ENCODE measurements at places on chromosomes 13 and 19.
A peak's percentile ranks its signal among the peaks of the same experiment; 100 is the strongest.

DNA sequence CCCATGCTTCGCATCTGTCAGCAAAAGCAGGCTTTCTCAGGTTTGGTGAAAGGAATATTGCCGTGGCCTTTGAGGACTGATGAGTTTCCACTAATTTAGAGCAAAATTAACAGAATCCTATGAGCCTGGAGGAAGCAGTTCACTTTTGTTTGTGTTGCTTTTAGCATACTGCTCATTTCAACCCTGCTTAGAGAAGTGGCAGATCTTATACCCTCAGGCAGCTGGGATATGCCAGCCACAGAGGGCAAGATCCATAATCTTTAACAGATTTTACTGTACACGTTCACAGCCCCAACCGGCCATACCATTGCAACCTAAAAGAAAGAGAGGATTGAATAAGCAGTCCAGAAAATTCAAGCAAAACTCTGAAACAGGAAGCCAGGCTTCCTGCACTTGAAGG, 60.5 kb downstream of the COL4A2 start:
- DNase-seq: no peak

DNA sequence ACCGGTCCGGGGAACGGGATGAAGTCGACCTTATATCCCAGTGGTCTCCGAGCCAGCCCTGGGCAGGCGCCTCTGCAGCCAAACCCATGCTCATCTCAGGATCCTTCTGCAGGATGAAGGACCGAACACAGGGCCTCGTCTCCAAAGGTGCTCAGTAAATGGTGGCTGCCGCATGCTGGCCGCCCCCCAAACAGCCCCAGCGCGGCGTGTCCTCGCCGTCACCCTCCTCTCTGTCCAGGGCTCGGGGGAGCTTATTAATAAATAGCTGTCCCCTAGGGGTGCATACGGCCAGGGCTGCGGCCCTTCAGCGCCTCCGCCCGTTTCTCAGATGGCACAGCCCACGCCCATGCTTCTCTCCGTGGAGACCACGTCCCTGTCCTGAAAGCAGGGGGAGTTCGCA, 32.6 kb upstream of the SPACA7 start:
- no peak for DNase-seq

DNA sequence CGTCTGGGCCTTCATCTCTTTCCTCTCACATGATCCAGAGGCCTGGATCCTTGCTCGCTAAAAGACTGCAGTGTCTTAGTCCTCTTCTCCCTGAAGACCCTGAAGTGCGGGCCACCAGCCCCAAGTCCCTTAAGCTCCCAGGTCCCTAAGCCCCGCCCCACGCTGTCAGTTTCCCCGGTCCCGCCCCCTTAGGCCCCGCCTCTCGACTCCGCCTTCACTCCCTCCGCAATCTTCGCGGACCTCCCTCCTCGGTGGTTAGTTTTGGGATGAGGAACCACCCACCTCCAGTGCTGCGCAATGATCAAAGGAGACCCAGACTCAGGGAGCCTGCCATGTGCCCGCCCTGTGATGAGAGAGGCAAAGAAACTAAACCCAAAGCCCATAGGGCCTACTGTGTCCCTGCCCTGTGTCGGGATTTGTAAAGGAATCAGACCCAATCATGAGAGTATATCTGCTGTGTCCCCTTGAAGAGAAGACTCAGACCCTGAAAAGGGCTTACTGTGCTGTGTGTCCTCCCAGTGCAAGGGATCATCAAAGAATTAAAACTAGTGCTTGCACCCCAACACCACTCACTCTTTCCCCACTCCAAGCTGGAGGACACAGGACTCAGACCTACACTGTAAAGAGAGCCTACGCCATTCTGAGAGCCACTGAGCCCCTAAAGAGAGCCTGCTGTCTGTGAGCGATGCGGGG, 3.0 kb upstream of the COX6B1 start:
- peak; percentile 53 for DNase-seq

DNA sequence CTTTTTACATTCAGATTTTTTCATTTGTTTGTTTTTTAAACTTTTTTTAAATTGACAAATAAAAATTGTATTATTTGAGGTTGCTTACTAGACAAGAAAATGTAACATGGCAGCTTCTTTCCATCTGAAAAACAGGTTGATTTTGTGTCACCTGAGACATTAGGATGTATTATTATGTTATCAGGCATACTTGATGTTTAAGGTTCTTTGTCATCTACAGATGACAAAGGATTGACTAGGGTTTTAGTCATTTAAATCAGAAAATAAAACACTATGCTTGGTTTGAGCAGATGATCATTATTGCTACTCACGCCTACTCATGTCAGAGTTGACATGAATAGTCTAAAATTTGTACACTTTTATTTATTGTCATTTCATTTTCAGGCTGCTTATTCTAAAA, 1494.5 kb downstream of the SLITRK5 start:
- DNase-seq: no peak

- no peak for DNase-seq
Observed at GRCh38 chr13:28805193-28805819, 14.8 kb upstream of the MTUS2 start.

- no peak for DNase-seq
Observed at GRCh38 chr13:97337985-97338499, 95.9 kb upstream of the RAP2A start.

- no peak for DNase-seq
Observed at GRCh38 chr19:18344582-18344950, 4.2 kb downstream of the PGPEP1 start.

DNA sequence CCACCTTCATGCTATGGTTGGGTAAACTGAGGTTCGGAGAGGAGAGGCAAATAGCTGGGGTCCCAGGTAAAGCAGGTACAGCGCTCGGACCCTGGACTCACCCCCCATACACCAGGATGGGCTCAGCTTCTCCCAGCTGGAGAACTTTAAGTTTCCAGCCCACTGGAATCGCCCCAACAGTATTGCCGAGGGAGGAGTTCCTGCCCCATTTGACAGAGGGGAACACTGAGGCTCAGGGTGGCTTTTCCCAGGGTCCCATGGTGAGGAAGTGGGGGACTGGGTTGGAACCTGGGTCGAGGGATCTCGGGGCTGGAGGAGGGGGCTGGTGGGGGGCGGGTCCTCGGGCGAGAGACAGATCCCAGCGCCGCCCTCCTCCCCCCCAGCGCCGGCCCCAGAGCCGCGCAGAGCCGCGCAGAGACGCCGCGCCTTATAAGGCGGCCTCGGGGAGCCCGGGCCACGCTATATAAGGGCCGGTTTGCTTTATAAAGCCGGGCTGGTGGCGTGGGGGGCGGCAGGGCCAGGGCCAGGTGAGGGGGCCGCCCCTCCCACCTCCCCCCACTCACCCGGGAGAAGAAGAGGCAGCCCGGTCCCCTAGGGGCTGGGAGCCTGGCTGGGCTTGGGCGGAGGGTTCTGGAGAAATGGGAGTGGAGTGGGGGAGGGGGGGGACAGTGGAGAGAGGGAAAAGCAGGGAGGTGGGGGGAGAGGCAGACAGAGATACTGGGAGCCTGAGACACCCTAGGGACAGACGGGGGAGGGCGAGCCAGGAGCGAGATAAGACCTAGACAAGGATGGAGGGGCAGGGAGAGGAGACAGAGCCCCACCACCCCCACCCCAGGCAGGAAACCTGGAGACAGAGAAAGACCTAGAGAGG, 1.1 kb downstream of the CNN1 start:
- no peak for DNase-seq

DNA sequence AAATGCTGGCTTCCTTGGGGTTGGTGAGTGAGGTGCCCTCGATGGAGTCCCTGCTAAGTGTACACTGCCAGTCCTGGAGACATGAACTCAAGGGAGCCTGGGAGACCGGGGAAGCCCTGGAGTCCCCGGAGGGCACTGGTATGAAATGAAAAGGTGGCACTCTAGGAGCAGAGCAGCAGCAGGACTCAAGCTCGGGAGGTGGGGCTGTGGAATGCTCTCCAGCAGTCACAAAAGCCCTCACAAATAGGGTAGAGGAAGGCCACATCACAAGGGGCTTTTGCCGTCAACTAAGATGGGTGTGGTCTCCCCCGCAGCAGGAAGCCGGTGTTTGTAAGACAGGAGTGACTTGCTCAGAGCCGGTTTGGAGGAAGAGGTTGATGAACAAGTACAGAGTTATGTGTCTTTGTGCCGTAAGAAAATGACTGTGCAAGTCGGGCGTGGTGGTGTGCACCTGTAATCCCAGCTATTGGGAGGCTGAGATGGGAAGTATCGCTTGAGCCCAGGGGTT, 19.3 kb downstream of the CCNE1 start:
- peak; percentile 74 for DNase-seq

GRCh38 chr13:26075498-26075897, 23.7 kb upstream of the SHISA2 start:
- no peak for DNase-seq

DNA sequence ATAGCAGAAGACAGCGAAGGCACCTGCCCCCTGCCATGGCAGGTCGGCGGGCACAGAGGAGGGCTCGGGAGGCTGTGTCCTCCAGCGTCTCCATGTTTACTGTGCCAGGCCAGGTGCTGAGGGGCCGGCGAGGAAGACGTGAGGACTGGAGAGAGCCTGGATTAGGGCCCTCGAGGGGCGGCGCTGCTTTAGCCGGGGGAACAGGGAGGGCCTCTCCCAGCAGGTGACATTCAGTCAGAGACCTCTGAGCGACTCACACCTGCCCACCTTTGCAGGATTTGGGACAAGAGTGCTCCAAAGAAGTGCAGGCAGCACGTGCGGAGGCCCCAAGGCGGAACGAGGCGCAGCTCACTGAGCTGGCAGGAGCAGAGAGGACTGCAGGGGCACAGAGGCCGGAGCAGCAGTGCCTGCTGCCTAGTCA, 17.6 kb downstream of the KDM4B start:
- DNase-seq: no peak

DNA sequence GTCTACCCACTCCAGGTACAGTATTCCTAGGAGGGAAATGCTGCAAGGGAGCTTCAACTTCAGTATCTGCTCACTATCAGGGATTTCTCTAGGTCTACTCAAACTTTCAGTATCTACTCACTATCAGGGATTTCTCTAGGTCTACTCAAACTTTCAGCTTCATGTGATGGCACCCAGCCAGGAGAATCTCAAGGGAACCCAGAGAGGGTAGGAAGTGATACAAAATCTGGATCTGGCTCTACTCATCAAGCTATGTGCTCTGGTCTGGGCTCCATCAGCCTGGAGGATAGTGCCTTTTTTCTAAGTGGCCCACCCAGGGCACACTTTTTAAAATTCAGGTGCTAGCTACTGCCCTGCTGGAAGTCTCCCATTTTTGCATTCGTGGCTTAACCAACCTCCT, 52.3 kb upstream of the FNDC3A start:
- DNase-seq: no peak

DNA sequence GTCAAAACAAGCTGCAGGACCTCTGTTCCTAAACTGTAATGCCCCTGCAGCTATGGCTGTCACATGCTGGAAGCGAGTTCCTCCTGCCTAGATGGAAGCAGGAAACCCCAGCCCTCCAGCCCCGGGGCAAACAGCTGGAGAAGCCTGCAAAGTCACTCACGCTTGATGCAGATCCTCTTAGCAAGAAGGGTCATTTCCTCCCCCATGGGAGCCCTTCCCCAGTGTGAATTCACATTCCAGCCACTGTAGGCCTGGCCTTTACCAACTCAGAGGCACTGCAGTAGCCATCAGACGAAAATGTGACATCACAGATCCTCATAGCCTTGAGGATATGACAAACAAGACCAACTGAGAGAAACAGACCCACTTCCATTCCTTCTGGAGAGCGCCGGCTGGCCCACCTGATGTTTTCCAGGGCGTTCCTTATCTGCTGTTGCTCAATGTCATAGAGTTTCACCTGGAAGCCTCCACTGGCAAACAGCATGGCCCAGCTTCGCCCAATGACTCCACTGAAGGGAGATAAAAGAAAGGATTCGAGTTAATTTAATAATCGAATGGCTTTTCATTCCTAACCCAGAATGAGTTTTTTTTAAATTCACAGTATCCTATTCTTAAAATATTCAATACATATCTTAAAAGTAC, 13.5 kb downstream of the CRYL1 start:
- no peak for DNase-seq

- no peak for DNase-seq
Observed at GRCh38 chr19:33296488-33296971, 5.8 kb downstream of the CEBPA start.

DNA sequence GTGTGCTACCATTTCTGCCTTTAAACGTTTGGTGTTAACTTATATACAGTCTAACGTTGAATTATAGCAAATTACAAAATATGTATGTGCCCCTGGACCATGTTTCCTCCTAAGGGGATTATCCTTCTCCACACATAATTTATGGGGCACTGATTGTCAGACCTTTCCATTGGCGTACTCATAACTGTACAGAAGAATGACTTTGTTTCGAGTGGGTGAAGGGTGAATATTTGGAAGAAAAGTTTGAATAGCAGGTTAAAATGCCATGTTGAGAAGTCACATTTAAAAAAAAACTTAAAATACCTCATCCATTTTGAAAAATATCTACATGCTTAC, 58.8 kb downstream of the SLC10A2 start:
- no peak for DNase-seq

GRCh38 chr19:12767150-12767549, 8.2 kb downstream of the HOOK2 start:
- no peak for DNase-seq

DNA sequence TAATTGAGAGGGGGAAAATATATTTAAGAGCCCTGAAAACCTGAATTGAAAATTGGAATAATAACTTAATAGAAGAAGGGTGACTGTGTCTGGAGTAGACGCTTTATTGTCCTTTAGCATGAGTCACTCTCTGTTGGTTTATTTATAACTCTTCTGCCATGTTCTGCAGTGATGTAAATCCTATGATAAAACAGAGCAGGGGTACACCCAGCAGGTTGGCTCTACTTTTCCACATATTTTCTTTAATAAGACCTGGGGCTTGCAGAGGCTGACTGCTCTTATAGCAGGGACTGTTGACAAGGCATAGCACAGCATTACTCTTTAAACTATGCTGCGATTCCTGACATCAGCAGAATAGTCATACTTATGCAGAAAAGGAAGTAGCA, 389.9 kb upstream of the PCDH9 start:
- no peak for DNase-seq

- no peak for DNase-seq
Observed at GRCh38 chr13:60363288-60363687, 33.7 kb upstream of the TDRD3 start.

DNA sequence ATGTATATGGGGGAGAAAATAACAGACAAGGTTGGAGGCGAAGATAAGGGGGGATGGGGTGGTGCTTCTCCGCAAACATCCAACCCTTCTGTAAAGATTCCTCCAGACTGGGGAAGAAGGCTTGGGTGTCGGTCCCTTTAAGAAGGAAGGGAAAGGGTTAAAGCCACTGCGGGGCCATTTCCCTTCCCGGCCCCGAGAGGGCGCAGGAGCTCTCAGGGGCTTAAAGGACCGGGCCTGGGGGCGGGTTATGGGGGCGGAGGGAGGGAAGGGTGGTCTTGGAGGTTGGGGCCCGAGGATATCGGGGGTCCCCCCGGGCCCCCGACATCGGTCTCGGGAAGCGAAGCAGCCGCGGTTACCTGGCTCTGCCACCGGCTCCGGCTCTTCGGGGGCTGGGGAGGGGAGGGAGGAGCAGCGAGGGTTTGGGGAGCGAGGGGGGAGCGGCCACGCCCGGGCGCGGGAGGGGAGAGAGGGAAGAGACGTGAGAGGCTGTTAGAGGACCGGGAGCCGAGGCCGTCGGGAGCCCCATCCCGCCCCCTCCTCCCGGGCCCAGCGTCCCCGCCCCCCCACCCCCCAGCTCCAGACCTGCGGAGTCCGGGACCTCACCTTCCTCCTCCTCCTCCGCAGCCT, 2.8 kb downstream of the TNNT1 start:
- DNase-seq: no peak

GRCh38 chr13:45775401-45775963, 73.4 kb downstream of the CBY2 start:
- DNase-seq: no peak

Data from CD4-positive, alpha-beta T cell treated with Interleukin-15 for 4 hours (primary cell).